Tibial nerve (tissue), 4 donors: ENCODE measurements at places on chromosomes 12 and 14. TPM values are rescaled to one million over a fixed set of nuclear protein-coding genes. Genes with fewer than 3 reads are reported as not detected.
A peak's percentile ranks its signal among the peaks of the same experiment; 100 is the strongest.

DNA sequence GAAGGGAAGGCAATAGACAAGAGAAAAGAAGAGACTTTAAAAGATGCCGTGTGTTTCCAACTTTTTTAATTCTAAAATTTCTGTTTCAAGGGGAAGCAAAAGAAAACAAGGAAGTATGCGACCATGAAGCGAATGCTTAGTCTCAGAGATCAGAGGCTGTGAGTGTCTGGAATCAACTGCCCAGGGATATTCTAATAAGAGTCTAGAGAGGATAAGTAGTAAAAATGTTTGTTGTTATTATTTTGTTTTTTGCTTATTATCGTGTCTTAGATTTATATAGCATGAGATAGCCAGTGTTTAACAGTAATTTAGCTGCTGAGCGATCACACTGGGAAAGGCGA lies 421 bp downstream of the FCF1 start:
- peak overlapping the region; percentile 83 for H3K4me3 ChIP-seq
- peaks cover 3% of the 10 kb centered on the region for H3K4me1 ChIP-seq
- no peak for DNase-seq
- H3K27me3 ChIP-seq, result no peaks in the 10 kb centered on the region
- peak overlapping the region; percentile 94 for H3K27ac ChIP-seq
- H3K36me3 ChIP-seq, result no peaks in the 10 kb centered on the region

Gene RFLNA
- total RNA-seq, result 15.9 TPM

Gene TCP11L2
- 21.6 TPM for total RNA-seq

- H3K27ac ChIP-seq, result no peak overlapping the region
- no peaks in the 10 kb centered on the region for H3K27me3 ChIP-seq
- no peaks in the 10 kb centered on the region for H3K36me3 ChIP-seq
- no peaks in the 10 kb centered on the region for H3K4me1 ChIP-seq
- H3K4me3 ChIP-seq, result no peak overlapping the region
These were observed 393.5 kb downstream of the CCDC91 start for GRCh38 chr12:28583701-28584261.

Gene STRN3
- total RNA-seq, result 46.3 TPM

Gene ASIC1
- total RNA-seq, result 4.2 TPM

GRCh38 chr12:131072451-131073230 lies 118.9 kb downstream of the ADGRD1 start:
- DNase-seq, result no peak
- no peak overlapping the region for H3K4me3 ChIP-seq
- no peak overlapping the region for H3K27ac ChIP-seq
- H3K27me3 ChIP-seq, result no peaks in the 10 kb centered on the region
- H3K4me1 ChIP-seq, result no peaks in the 10 kb centered on the region

Gene TAS2R30
- total RNA-seq, result 6.3 TPM

- no peak for DNase-seq
- no peaks in the 10 kb centered on the region for H3K36me3 ChIP-seq
- peak overlapping the region; percentile 54 for H3K27ac ChIP-seq
- no peak overlapping the region for H3K4me3 ChIP-seq
These were observed 16.7 kb downstream of the CHST11 start for GRCh38 chr12:104473374-104473983.

Gene OR4K5
- total RNA-seq, result not detected

Gene CLEC4D
- total RNA-seq, result not detected

DNA sequence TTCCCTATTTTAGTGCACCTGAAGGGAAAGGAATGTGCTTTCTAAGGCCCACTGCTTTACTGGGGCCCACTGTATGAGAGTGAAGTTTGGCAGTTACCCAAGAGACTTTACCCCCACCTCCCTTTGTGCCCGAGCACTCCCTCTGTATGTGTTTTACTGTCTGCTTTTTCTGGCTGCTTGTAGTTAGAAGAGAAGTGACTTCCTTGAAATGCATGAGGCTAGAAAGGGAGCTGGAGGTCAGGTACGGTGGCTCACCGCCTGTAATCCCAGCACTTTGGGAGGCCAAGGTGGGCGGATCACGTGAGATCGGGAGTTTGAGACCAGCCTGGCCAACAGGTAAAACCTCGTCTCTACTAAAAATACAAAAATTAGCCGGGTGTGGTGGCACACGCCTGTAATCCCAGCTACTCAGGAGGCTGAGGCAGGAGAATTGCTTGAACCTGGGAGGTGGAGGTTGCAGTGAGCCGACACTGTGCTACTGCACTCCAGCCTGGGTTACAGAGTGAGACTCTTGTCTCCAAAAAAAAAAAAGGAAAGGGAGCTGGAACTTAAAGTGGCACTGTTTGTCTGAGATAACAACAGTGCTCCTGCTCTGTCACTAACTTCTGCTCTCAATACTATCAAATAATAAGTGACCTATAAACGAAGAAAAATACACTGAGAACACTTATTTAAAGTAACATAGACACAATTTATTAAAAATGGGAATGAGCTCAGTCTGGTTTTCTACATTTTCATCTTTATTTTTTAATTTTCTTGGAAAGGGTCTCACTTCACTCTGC lies 5.8 kb downstream of the TRIP11 start:
- no peaks in the 10 kb centered on the region for H3K27me3 ChIP-seq
- H3K4me3 ChIP-seq, result no peak overlapping the region
- no peak for DNase-seq
- no peak overlapping the region for H3K27ac ChIP-seq
- peaks cover 13% of the 10 kb centered on the region for H3K36me3 ChIP-seq

DNA sequence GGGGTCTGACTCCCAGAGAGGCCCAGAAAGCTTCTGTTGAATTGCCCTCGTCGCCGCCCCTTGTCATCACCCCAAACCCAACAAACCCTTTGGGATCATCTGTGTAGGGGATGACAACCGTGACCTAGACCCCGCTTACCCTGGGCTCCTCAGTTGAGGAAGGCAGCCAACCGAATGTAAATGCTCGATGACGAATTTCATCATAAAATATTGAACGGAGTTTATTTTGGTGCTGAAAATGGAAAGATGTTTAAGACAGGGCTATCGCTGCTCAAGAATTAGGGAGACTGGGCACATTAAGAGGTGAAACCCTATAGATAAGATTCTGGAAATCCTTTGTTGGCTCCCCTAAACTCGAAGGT lies 512 bp downstream of the ACTR10 start:
- no peaks in the 10 kb centered on the region for H3K4me1 ChIP-seq
- H3K27ac ChIP-seq, result peak overlapping the region; percentile 98
- H3K27me3 ChIP-seq, result no peaks in the 10 kb centered on the region
- H3K4me3 ChIP-seq, result peak overlapping the region; percentile 80

DNA sequence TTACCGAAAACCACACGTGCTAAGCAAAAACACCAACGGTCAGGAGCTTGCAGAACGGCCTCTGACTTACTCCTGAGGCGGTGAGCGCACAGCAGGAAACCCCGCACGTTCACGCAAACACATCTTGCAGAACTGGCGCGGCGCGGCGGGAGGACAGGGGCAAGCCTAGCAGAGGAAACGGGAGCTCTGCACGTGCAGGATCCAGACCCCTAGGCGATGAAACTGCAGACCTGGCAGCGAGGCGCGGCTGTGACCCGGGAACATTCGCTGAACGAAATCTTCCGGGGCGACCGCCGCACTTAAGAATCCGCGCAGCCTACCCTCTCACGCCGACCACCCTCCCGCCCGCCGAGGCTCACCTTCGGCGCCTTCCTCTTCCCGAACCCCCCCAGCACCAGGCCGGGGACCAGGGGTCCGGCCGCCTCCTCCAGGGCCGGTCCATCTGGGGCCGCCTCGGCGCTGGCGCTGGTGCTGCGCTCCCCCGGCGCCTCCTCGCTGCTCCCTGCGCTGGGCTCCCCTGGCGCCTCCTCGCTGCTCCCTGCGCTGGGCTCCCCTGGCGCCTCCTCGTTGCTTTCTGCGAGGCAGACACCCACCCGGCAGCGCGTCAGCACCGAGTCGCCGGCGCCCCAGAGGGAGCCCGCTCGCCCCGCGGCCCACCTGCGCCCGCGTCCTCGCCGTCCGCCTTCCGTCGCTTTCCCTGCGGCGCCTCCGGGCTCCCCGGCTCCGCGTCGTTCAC lies 615 bp downstream of the DDX51 start:
- H3K36me3 ChIP-seq, result peaks cover 70% of the 10 kb centered on the region
- H3K4me1 ChIP-seq, result peaks cover 16% of the 10 kb centered on the region
- peak overlapping the region; percentile 79 for H3K4me3 ChIP-seq

Gene KRT1
- total RNA-seq, result not detected

DNA sequence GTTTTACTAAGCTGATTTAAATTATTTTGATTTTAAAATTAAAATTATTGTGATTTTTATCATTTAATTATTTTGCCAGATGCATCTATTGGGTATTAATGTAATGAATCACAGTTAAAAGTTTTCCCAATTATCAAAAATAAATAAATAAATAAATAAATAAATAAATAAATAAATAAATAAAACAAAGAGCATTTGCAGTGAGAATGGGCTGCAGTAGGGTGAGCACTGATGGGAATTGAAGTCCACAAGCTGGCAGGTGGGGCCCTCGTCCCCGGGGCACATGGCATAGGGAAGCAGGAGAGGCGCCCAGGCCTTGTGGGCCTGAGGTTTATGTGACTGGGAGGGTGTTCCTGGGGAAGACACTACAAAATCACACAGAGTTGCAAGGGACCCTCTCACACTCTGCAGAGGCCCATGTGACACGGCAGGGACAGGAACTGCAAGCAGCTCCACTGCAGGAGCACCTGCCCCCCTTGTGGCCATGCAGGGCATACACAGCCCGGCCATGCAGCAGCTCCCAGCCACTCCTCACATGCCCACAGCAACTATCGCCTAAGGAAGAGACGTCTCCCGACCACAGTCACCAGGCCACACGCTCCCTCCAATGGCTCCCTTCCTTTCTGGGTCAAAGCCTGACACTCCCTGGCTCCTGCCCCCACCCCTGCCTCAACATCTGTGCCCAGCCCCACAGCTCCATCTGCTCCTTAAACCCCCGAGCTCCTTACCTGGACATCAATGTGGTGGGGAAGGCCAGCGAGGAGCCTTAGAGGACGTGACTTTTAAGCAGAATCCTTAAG lies 256.3 kb upstream of the SFSWAP start:
- no peak overlapping the region for H3K4me3 ChIP-seq
- no peak for DNase-seq
- H3K27ac ChIP-seq, result no peak overlapping the region

- no peaks in the 10 kb centered on the region for H3K27me3 ChIP-seq
- H3K36me3 ChIP-seq, result no peaks in the 10 kb centered on the region
- H3K4me1 ChIP-seq, result no peaks in the 10 kb centered on the region
- no peak overlapping the region for H3K27ac ChIP-seq
- no peak overlapping the region for H3K4me3 ChIP-seq
- DNase-seq, result no peak
These were observed 183.4 kb downstream of the SLC25A21 start for GRCh38 chr14:36988989-36989388.
